ENCODE measurements at places on chromosomes 11 and 22.
A peak's percentile ranks its signal among the peaks of the same experiment; 100 is the strongest.

GRCh38 chr11:130881475-130882137 is 34.7 kb downstream of the SNX19 start:
- DNase-seq, result no peak

- DNase-seq, result peak; percentile 94
Measured at GRCh38 chr22:42933485-42934091, 76.5 kb upstream of the ARFGAP3 start.

- DNase-seq, result no peak
Measured at GRCh38 chr11:63243533-63243932, at the start of gene SLC22A25. Gene SLC22A25 (minus strand): TSS chr11:63243599. CDS start chr11:63229652, 13,947 bp downstream.

DNA sequence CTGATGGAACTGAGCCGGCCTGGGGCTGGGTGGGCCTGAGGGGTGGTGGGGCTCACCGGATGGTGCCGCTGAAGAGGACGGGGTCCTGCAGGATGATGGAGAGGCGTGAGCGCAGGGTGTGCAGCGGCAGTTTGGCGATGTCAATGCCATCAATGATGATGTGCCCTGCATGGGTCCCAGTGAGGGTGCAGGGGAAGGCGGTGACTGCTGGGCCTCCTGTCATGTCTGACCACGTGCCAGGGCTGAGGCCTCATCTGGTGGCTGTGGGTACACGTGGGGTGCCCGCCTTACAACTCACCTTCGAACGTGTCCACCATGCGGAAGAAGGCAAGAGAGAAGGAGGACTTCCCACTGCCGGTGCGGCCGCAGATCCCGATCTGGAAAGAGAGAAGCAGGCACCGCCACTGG is 7.1 kb upstream of the KCNJ11 start:
- DNase-seq, result no peak

DNA sequence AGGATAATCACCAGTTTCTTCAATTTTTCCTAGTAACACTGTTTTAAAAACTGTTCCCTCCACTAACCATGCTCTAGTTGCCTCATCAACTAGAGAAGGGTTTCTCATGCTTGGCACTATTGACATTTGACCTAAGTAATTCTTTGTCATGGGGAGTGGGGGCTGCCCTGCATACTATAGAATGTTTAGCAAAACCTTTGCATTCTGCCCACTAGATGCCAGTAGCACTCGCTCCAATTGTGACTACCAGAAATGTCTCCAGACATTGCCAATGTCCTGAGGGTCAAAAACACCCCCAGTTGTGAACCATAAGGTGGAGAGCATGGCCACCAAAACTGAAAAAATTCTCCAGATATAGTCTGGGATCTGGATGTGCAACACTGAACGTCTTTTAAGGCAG is 27.6 kb upstream of the BMAL1 start:
- peak; percentile 16 for DNase-seq

- no peak for DNase-seq
Measured at GRCh38 chr11:6927030-6927617, 898 bp downstream of the ZNF215 start.
